ENCODE measurements at places on chromosomes 3 and 15.

GRCh38 chr15:40660686-40661085 lies 34.3 kb upstream of the RAD51 start:
- no peak for DNase-seq

DNA sequence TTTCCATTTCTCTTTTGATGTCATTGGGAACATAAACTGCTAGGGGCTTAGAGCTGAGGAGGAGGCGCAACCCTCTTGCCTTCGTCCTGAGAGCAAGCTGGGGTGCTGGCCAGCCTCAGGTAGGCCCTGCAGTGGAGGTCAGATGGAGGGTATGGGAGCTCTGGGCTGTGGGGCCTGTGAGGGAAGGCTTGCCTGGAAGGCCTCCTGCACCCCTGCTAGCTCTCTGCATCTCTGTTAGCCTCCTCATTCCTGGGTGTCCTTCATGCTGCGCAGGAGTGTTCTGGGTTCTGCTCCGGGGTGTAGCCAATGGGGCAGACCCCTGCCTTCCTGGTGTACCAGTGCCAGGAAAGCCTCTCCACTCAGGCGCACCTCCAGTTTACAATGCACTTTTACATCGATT lies 11.8 kb downstream of the GP5 start:
- no peak for DNase-seq

GRCh38 chr3:102037209-102037608 lies 187.9 kb downstream of the NFKBIZ start:
- DNase-seq = no peak

DNA sequence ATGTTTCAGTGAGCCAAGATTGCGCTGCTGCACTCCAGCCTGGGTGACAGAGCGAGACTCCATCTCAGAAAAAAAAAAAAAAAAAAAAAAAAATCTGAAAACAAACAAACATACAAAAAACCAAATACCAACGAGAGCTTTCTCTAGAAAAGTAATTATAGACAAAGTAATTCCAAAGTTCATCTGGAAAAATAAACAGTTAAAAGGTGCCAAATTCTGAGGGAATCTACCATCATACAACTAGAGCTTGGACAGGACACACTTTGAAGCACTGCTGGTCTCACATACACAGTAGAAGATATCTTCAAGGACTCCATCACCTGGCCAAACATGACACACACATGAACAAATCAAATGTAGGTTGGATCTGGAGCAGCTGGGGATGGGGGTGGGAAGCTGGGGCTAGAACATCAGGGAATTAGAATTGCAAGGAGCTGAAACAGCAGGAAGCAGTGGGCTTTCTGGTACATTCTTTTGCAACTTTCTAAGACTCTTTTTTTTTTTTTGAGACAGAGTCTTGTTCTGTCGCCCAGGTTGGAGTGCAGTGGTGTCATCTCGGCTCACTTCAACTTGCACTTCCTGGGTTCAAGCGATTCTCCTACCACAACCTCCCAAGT lies 41.1 kb upstream of the CTSH start:
- no peak for DNase-seq

DNA sequence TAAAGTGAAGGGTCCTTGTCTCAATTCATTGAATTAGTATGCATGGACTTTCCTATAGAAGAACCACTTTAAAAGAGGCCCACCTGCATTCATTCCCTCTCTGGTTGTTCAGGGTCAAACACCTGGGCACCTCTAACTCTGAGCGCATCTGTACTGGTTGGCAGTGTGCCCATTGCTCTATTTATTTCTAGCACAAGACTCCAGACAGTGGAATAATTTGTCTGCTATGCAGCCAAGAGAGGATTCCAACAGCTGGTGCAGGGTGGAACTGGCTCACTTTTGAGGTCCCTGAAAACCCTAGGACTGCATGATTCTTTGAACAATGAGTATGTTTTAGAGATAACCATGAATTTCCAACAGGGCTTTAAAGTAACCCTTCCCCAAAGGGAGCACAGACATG lies 57.9 kb downstream of the CCDC33 start:
- DNase-seq = no peak

DNA sequence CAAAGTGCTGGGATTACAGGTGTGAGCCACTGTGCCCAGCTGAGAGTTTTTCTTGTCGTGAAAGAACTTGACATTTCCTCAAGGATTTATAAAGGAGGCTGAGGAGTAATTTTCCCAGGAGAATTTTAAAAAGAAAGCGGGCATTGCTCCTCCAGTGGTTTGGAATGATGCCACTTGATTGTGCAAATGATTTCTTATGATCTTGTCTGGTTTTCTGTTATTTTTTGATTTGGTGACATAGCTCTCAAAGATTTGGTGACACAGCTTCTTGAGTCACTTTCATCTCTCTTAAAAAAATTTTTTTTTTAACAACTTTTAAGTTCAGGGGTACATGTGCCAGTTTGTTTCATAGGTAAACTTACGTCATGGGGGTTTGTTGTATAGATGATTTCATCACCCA lies 24.6 kb upstream of the NFKBIZ start:
- no peak for DNase-seq

GRCh38 chr3:81173514-81173913 lies 587.9 kb downstream of the GBE1 start:
- no peak for DNase-seq

DNA sequence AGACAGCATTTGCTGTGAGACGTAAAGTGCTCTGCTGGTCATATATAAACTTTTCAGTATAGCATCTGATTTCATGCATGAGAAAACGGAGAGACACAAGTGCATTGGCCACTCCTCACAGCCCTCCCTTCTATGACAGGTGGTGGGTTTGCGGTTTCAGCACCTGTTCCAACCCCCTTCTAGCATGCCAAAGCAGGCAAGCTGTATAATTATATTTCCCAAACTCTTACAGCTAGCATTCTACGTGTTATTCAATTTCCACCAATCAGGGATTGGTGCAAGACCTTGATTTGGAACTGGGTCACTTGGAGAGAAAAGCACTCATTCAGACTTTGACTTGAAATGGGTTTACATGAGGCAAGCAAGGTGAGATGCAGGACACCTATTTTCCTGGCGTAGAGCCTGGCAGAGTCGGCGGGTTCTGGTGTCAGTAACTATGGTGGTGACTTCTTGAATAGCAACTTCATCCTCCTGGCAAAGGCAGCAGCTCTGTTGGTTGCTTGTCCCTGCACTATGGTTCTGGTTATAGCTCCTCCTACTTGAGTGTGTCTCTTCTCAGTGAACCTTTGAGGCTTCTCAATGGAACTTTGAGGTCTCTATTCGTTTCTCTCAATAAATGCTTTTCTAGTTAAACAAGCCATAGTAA lies 356.5 kb downstream of the TBL1XR1 start:
- DNase-seq = no peak

- DNase-seq = no peak
Measured at GRCh38 chr3:58839187-58839586, 172.6 kb upstream of the FAM3D start.

DNA sequence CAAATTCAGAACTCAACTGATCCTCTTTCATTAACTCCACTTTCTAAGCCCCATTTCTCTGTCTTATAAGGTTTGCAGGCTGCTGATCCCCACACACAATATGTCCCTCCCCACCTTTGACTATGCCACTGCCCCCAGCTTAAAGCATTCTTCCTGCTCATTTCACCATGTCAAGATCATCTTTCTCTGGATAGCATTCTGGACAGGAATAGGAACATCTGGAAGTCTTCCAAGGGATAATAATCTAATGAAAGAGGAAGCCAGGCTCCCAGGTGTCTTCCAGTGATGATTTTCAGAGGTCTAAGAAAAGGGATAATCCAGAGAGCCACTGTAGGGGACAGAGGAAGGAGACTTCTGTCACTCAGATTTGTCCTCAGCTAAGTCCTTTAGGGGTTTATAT lies 54.6 kb upstream of the GALNT15 start:
- no peak for DNase-seq

GRCh38 chr3:149214702-149215101 lies 6.9 kb downstream of the CP start:
- no peak for DNase-seq

DNA sequence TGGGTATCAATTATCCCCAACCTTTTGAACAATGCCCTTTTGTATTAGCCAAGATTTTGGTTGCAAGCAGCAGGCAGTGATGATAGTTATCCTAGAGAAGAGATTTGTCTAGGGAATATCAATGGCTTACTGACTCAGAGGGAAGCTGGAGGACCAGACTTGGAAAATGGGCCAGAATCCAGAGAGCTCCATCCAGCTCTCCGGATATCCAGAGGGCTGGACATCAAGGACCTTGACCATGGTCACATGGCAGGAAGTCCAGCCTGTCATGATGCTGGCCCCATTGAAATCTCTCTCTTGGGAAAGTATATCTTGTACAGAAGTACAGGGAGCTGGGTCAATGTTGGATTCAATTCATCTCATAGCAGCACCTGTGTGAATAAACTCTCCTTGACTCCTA lies 148.5 kb upstream of the PDZRN3 start:
- no peak for DNase-seq

Data from PC-9 (cell line).